ENCODE measurements at places on chromosomes 7 and 10.
A peak's percentile ranks its signal among the peaks of the same experiment; 100 is the strongest.

GRCh38 chr10:122504610-122504950 lies 43.2 kb downstream of the HTRA1 start:
- DNase-seq: peak; percentile 80

- DNase-seq: no peak
Measured at GRCh38 chr7:95772771-95773581, 622 bp downstream of the DYNC1I1 start.

DNA sequence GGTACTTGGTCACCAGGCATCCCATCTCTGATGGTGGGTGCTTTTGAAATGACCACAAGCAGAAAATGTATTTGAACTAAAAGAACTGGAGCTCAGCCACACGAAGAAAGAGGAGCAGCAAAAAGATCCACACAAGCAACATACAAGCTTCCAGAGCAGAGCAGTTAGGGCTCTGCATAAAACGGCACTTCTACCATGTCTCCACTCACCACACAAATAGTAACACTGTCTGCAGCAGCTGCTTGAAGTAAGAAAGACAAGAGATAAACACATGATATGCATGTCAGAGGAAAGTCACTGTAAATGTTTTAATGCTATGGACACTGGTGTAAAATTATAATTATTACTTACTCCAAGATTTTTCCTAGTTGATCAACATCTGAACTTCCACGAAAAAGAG lies 32.5 kb upstream of the FAM133B start:
- no peak for DNase-seq

DNA sequence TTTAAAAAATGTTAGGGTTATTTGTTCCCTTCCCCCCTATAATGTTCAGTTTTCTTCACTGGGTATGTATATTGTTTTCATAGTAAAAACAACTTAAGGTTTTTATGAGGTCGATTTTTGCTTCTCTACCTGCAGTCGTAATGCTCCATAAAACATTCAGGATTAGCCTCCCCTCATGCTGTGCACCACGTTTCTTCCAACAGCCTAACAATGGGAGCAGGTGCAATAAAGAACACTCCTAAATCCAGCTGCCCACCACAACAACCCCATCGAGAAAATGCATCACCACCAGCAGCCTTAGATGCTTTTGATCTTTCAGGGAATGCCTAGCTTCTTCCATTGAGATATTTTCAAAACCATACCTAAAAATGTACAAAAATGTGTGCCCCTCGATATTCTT lies 111.1 kb downstream of the ADAM12 start:
- no peak for DNase-seq

- no peak for DNase-seq
Measured at GRCh38 chr7:77327932-77328628, 88.1 kb downstream of the GSAP start.

DNA sequence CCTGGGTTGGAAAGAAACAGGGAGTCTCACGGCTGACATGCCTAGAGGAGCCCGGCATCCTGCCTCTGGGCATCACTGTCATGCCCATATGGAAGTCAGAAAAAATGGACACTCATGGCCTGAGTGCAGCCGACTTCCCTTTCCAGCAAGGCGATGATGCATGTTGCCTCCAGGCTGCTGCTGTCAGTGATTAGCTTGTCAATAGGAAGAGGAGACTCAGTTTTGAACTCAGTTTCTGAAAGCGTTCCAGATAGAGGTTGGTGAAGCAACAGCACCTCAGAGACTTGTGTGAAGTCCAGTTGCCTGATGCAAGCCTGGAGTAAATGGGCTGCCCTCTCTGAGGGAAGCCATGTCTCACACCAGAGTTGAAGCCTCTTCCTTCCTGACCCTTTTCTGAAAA lies 148.4 kb downstream of the TPST1 start:
- DNase-seq: no peak

GRCh38 chr10:71780719-71781118 lies 7.4 kb upstream of the VSIR start:
- no peak for DNase-seq

DNA sequence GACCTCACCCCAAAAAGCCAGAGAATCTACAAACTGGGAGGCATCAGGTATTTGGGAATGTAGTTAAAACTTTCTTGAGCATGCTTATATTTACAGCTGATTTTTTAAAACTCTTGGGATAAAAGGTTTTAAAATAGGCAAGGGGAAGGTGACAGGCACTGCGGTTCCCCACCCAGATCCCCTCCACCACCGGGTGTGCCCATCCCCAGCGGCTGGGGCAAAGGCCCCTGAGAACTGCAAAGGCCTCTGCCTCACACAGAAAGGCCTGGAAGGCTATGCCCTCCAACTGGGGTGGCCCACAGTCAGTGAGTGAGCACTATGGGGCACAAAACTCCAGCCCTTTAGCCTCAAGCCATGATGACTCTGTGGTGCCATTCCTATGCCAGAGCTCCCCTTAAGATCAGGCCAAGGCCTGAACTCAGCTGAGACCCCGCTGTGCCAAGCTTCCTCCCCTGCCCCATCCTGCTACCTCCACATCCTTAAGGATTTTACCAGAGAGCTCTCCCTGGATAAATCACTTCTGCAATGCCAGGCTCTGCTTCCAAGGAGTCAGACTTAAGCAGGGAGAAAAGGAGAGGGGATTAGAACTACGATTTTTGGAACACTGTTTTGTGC lies 299.1 kb downstream of the GRID1 start:
- DNase-seq: no peak

DNA sequence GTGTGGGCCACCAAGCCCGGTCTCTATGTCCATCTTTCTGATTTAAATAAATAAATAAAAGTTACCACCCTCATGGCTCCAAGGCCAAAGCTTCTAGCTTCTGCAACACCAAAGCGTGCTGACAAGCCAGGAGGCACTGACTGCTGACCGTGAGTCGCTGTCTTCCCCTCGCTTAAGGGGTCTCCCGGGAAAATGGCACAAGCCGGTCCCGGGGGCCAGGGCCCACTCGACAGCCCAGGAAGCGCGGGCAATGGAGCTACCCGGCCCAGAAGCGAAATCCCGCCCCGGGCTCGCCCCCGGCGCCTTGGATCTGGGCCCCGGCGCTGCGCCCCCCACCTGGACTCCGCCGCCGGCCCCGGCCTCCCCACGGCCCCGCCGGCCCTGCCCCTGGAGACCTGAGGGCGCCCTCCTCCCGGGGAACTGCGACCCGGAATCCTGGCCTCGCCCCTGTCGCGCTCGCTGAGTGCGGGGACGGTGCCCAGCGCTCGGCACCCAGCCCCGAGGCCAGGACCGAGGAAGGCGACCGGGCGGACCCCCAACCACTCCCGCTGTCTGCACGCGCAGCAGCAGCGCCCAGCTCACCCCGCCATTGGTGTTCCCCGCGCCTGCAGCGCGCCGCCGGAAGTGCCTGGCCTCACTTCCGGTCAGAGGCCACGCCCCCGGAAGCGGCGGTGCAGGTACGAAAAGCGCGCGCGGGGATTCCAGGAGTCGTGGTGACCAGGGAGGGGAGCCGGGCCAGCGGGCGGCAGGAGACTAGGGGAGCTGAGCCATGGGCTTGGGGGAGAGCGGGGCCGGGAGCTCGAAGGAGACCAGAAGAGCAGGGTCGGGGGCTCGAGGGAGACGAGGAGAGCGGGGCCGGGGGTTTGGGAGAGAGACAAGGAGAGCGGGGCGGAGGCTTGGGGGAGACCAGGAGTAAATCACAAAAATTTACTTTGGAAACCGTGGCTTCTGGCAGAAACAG lies at the start of the genes MRM2 and NUDT1:
Gene MRM2 (minus strand): TSS at position 626 of the 961 bp plus-strand sequence. CDS start 36 bp downstream, at position 590.
Gene NUDT1 (plus strand): TSS at position 647 of the 961 bp plus-strand sequence. CDS start 2,349 bp downstream, outside the sequence.
- peak; percentile 44 for DNase-seq
